ENCODE measurements at places on chromosomes 13 and 19.

DNA sequence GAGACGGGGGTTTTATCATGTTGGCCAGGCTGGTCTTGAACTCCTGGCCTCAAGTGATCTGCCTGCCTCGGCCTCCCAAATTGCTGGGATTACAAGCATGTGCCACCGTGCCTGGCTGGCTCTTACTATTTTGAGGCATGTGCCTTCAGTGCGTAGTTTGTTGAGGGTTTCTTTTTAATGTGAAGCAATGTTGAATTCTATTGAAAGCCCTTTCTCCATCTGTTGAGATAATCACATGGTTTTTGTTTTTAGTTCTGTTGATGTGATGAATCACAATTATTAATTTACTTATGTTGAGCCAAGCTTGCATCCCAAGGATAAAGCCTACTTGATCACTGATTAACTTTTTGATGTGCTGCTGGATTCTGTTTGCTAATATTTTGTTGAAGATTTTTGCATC lies 290.9 kb downstream of the KCNRG start:
- no peak for DNase-seq

DNA sequence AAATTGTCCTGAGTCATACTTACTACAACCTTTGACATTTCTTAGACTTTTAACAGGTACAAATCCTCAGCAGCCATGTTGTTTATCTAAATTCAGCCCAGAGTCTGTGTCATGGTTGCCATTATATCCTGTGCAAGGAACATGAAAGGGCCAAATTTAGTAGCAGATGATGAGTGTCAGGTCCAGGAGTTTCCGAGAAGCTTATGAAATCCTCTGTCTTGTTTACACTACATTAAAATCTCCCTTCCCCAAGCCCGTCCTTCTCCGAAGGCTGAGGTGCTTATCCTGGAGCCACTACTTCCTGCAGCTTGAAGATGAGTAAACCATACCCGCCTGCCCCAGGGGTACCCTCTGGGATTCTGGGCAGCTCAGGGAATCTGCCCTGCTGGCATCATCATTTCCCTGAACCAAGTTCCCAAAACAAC lies 102.6 kb upstream of the SERP2 start:
- no peak for DNase-seq

DNA sequence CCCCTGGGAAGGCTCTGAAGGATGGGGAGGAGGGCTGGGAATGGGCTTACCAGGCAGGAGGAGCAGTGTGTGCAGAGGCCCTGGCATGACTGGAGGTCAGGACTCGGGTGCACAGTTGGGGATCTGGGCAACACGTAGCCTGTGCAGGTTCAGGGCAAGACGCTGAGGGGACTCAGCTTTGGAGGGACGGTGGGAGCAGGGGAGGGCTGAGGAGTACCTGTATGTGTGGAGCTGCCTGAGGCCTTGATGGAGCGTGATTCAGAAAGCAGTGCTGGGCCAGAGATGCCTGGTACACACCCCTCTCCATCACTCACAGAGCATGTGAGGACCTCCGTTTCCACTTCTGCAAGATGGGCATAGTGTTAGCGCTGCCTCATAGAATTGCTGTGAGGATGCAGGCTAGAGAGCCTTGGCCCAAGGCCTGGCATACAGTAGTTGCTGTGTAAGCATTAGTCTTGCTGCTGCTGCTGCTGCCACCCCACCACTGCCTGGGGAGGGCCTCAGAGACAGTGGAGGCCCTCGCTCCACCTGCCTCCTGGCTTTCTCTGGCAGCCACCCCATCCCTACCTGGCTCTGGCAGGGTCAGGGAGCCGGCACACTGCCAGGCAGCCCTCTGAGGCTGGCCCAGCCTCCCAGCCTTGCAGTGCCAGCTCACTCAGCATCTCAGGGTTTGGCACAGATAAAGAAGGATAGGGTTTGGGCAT lies 2.4 kb downstream of the PAK4 start:
- DNase-seq: no peak

GRCh38 chr19:51779181-51779580 lies 15.8 kb upstream of the FPR3 start:
- DNase-seq: no peak

DNA sequence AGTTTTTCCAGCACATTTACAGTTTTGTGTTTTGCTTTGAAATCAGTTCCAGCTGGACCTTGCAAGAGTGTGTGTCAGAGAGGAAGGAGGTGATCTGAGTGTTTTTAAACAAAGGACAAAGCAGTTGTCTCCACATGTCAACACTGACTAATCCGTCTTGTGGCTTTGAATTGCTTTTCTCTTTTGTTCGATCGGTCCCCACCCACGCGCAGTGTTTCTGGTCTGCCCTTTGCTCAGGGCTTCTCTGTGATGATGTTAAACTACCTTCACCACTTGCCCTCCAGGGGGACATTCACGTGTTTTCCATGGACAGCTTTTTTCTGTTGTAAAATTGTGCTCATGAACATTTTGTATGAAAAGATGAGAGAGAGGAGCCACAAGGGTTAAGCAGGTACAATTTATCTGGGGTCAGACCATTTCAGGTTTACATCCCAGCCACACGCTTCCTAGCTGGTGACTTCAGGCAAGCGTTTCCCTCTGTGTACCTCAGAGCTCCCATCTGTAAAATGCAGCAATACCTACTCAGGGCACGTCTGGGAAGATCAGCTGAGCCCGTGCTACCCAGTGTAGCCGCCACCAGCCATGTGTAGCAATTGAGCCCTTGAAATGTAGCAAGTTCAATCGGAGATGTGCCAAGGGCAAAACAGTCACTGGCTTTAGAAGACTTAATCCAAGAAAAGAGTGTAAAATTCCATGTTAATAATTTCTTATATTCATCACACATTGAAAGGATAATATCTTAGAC lies 13.5 kb upstream of the PLA2G4C start:
- DNase-seq: no peak
